ENCODE measurements at places on chromosomes 4 and X.

DNA sequence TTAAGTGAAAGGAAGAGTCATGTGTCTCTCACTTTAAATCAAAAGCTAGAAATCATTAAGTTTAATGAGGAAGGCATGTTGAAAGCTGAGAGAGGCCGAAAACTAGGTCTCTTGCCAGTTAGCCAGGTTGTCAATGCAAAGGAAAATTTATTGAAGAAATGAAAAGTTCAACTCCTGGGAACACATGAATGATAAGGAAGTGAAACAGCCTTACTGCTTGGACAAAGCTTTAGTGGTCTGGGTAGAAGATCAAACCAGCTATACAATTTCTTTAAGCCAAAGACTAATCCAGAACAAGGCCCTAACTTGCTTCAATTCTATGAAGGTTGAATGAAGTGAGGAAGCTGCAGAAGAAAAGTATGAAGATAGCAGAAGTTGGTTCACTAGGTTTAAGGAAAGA lies 24.9 kb downstream of the RHOH start:
- no peak for DNase-seq

- DNase-seq, result no peak
Measured at GRCh38 chr4:42330002-42330592, 67.2 kb upstream of the SHISA3 start.

DNA sequence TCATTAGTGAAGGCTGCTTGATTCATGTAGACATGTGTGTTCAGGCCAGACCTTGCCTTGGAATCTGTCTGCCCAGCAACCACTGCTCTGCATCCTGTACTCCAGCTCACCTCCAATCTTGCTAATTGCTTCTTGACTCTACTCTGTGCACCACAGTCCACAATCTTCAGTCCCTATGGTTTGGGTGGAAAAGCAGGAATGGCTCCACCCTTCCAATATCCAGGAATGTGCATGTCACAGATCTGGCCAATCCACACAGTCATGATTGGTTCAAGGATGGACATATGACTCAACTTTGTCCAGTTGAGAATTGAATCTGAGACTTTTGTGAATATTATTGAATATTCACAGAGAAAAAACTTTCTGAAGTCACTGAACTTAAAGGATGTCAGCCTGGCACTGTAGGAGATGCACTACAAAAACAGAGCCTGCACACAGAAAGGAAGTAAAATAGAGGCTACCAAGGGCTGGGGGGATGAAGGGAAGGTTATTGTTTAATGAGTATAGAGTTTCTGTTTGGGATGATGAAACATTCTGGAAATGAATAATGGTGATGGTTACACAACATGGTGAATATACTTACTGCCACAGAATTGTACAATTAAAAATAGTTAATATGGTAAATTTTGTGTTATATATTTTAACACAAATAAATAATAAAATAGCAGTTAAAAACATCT lies 161.3 kb upstream of the USP38 start:
- DNase-seq, result no peak

DNA sequence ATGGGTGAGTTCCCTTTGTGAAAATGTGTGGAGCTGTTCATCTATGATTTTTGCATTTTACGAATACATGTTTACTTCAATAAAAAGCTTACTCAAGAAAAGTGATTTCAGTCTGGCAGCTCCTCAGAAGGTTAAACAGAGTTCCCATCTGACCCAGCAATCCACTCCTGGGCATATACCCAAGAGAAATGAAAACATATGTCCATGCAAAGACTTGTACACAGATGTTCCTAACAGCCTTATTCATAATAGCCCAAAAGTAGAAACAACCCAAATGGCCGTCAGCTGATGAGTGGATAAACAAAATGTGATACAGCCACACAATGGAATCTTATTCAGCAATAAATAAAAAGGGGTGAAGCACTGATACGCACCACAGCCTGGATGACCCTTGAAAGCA lies 20.8 kb downstream of the CLCN4 start:
- DNase-seq, result no peak

DNA sequence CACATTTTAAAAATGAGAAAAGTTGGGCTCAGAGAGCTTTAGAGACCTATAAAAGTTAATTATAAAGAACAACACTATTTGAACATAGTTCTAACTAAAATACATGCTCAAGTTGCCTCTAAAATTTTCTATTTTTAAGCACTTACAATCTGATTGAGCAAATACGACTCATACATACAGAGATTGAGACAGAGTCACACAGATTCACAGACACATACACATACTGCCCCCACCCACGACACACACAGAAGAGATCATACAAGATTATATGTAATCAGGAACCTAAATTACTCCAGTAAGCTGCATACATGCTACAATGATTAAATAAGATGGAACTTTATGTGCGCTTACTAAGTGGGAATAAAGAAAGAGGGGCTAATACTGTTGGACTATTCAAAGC lies 2.7 kb upstream of the ASB5 start:
- DNase-seq, result no peak

DNA sequence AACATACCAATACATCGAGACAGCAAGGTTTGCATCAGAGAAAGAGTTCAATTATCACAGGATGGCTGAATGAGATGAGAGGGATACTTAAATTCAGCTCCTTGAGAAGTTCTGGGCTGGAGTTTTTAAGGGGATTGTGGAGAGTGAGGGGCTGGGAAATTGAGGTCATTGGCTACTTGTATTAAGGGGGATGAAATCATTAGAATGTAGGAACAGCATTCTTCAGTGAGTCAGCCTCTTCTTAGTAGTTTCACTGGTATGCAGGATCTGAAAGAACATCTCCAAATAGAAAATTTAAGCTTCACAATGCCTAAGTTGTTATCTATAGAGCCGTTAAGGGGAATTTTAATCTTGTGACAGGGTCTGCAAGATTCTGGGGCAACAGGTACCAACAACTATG lies 211.6 kb upstream of the TAPT1 start:
- no peak for DNase-seq

DNA sequence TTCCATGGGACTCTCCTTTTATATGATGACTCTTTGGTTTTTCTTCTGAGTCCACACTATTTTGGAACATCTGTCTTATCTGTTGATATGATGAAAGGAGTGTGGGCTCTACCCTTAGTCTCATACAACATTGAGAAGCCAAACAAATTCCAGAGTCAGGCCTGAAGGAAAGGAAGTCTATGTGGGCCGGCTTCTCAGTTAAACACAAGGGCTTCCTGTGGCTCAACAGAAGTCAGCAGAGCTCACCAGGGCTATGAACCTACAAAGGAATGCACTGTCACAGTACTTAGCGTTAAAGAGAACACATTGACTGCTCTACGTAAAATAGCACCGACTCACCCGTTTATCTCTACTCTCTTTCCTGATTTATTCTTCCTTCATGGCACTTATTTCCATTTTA lies 641.0 kb upstream of the FRG1 start:
- DNase-seq, result no peak

- DNase-seq, result no peak
Measured at GRCh38 chr4:147057611-147058190, 112.0 kb upstream of the TTC29 start.

DNA sequence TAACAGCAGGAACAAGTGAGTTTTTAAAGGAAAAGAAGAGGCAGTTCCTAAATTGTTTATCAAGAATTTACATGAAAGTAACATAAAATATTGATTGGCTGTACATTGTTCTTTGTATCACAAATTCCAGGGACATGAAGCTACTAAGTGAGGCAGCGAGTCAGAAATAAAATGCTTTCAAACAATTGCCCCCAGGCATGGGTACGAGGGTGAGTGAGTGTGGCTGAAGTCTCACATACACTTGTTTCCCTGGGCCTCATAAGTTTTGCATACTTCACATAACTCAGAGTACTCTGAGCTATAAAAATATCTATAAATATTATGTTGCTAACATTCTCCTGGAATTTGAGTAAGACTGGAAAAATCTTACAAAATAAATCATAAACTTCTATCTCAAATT lies 511.6 kb upstream of the PRKX start:
- DNase-seq, result no peak

- no peak for DNase-seq
Measured at GRCh38 chr4:169096221-169096620, 86.2 kb upstream of the CBR4 start.

DNA sequence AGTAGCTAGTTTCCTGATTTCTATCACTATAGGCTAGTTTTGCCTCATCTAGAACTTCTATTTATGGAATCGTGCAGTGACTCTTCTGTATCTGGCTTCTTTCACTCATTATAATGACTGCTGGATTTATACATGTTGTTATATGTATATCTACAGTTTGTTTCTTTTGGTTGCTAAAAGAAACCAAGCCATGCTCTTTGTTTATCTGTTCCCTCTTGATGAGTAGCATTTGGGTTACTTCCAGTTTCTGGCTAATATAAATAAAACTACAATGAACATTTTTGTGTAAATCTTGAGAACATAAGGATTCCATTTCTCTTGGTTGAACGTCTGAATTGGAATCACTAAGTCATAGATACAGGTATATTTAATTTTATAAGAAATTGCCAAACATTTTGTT lies 73.9 kb downstream of the ARHGAP24 start:
- no peak for DNase-seq

DNA sequence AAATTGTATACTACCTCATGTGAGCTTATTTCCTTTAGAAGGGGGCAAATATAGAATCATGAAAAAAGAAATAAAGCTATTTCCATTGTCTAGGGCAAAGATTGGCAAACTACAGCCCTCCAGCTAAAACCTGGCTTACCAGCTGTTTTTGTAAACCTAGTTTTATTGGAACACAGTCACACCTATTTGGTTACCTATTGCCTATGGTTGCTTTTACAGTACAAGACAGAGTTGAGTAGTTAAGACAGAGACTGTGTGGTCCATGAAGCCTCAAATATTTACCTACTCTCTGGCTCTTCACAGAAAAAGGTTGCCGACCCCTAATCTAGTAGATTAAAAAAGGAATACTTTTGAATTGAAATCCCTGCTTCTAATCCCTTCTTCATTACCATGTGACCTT lies 88.8 kb upstream of the ENPP6 start:
- DNase-seq, result no peak

- DNase-seq, result no peak
Measured at GRCh38 chrX:57282568-57282967, 3.9 kb upstream of the FAAH2 start.

DNA sequence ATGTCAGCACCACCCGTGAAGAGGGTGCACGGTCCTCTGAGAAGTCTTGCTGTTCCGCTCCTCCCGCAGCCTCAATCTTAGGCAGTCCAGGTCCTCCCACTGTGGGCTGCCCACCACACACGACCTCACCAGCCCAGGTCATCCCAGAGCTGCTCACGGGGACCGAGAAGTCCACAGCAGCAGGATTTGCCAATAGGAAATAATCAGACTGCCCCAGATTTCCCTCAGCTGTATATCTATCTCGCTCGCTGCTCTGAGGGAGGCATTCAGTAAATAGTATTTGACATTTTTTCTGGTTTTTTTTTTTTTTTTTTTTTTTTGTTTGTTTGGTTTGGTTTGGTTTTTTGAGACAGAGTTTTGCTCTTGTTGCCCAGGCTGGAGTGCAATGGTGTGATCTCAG lies 83.8 kb downstream of the STOX2 start:
- no peak for DNase-seq

- no peak for DNase-seq
Measured at GRCh38 chrX:16137416-16138107, 14.2 kb downstream of the GRPR start.

DNA sequence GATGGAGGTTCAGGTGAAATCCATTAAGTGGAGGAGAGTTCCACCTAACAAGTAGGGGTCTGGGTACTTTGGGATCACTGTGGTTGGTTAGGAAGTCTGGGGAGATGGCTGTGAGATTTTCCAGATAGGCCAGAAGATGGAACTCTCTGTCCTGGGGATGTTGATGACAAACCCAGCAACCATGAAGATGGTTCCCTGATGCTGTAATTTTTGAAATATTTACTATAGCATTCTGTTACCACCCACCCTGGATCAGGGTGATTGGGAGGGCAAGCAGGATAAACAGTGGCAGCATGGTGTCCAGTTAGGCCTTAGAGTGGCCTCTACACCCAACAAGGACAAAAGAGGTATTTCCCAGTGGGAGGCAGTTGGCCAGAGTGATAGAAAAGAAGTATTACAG lies 15.9 kb upstream of the NELFA start:
- DNase-seq, result no peak

- no peak for DNase-seq
Measured at GRCh38 chrX:134692990-134693389, 34.7 kb upstream of the PLAC1 start.

DNA sequence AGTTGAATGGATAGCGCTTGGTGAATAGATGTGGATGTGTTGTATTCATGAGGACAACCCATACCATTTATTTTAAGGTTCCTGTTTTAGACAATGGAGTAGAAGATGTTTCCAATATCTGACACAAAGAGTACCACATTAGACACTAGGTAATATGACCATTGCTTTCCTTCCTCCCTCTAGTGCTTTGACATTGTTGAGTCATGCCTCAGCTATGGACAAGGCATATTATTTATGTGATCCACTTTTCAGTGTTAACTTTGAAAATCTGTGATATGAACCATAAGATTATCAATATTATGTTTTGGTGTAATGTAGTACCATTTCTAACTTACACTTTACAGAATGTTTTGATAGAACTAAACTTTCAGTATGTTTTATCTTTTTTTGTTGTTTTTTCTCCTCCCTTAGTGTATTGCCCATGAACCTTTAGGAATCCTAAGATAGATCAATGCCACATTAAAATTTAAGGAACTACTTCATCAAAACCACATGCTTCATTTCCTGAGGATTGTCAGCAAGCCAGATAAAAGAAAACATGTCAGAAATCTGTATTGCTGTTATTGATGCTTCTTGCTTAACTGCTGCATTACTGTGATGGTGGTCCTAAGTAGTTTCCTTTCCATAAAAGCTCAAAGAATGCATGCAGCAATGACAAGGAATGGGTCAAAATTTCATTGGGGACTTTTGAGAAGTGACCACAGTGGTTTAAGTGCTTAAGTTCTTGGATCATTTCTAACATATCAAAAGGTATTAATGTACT lies 105.0 kb downstream of the PCDH7 start:
- no peak for DNase-seq

DNA sequence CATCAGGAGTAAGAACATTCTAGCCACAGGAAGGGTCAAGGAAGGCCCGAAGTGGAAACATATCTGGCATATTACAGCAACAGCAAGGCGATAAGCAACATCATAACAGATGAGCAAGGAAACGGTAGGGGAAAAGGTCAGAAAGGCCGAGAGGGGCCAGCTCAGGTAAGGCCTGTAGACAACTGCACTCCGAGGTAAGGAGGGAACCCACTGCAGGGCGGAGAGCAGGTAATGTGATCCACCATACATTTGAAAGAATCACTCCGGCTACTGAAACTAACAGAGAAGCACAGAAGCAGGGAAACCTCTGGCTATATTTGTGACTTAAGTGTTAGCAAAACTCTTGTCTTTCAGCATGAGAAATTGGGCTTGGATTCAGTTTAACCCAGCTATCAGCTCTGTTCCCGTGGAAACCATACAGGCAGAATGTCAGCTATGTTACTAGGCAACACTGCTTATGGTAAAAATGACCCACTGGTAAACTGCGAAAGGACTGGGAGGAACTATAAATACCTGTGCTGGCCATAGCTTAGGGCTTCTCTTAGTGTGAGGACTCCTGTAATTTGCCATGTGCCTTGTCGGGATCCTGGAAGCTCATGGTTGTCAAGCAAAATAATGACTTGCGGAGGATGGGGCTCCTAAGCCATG lies 31.0 kb downstream of the FRYL start:
- DNase-seq, result no peak

GRCh38 chrX:67545893-67546495 lies 2.2 kb downstream of the AR start:
- DNase-seq, result no peak

GRCh38 chrX:119273420-119274192 lies 37.5 kb downstream of the PGRMC1 start:
- peak; percentile 32 for DNase-seq

Data from T-helper 9 cell (primary cell).